ENCODE measurements at places on chromosomes 3 and 15.

DNA sequence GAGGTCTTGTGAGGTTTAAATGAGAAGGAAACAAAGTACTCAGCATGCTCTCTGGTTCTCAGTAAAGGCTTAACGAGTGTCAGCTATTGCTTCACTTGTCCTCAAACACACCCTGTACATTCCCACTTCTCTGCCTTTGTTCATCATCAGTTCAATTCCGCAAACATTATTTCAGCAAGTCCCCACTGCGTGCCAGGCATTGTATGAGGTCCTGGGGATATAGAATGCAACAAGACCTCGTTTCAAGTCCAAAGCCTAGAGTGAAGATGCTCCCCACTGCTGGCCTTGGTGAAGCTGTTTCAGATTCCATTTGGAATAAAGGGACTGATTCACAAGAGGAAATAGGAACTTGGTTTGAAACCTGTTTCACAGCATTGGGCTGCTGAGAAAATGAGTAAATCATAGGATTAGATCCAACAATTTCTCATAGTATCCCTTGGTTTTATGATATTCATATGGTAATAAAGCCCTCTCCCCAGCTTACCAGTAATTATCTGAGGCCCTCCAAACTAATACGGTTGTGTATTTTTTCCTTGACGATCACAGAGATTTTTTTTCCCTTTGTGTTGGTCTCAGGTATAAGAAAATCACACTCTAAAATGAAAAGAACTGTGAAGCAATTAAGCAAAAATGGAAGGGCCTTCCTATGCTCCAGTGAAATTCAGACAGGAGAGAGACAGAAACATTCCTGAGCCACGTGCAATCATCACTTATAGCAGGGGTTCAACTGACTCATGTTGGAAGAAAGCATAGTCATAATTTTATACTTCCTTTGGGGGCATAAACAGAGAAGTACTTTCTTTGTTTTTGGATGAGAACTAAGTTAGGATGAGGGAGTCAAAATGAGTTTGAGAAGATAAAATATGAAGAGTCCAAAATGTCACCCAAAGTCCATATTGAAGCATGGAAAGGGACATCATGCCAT lies 258.6 kb downstream of the RORA start:
- no peak for DNase-seq

DNA sequence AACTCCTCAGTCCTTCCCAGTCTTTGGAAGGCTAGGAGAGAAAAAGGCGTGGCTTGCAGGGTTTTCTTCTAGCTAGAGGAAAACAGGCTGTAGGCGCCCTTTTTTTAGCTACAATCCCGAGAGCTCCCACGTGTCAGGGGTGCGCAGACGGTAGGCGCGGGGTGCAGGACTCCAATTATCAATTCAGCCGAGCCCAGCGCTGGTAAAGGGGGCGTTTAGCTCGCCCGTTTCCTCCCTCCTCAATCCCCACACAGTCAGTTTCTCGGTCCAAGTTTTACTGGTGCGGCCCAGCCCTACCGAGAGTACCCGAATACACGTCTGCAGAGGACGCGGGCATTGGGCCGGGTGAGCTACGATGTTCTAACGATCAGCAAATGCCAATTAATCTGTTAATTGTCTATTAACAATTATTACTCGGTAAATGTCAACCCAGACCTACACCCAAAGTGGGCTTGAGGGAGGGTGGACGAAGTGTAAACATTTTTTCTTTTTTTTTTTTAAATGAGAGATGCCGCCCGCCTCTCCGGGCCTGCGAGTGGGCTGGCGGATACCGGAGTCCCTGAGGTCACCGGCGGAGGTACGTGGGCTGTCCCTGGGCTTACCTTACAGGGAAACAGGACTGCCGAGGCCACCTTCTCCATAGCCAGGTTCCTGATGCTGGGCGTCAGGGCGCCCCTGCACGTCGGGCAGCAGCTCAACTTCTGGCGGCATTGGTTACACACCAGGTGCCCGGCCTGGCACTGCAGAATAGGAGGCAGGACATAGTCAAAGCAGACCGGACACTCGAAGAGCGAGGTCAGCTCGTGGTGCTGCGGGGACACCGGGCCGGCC lies 923 bp downstream of the SIAH2 start:
- DNase-seq: peak; percentile 23

DNA sequence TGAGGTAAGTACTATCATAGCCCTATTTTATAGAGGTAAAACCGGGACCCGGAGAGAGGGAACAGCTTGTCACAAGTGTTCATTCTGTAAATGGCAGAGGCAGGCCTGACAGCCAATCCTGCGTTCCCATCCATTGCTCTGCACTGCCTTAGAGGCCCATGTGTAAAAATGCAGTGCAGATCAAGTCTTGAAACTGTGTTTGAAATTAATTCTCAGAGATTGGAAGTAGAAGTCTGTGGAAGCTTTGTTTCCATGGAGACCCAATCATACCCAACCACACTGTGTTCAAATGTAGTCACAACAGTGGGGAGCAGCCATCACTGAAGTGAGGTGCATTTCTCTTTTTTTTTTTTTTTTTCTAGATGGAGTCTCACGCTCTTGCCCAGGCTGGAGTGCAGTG lies 13.1 kb upstream of the DNASE1L3 start:
- DNase-seq: no peak

GRCh38 chr3:138492980-138493675 lies 58.7 kb downstream of the ESYT3 start:
- DNase-seq: no peak

DNA sequence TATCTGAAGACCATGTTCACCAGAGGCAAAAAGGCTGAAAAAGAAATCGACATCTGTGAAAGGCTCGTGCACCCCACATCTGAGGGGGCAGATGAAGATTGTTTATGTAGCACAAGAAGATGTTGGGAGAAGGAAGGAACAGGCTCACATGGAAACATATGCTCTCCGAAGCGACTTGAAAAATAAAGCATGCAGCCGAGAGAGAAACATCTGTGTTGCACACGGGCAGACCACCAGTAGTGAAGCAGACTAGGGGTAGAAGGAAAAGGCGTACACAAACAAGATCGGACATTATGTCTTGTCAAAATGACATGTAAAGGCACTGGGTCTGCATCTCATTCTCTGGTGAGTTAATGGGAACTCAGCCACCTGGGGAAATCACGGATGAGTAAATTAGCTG lies 356.5 kb downstream of the ZIC4 start:
- no peak for DNase-seq

DNA sequence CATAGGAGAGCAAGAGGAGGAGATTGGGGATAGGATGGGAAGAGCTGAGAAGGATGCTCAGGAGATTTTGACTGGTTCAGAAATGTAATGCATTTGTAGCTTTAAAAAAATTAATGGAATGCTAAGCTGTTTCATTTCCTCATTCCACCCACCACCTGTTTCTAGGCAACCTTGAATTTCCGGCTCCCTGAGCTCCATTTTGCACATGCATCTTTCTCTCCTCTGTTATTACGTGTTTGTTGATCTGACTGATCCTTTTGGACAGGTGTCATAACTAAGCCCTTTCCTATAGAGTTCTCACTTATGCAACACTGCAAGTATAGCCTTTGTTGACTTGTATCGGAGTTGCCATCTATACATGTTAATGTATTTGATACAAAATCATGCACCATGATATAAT lies 4.3 kb downstream of the TMPRSS7 start:
- no peak for DNase-seq

DNA sequence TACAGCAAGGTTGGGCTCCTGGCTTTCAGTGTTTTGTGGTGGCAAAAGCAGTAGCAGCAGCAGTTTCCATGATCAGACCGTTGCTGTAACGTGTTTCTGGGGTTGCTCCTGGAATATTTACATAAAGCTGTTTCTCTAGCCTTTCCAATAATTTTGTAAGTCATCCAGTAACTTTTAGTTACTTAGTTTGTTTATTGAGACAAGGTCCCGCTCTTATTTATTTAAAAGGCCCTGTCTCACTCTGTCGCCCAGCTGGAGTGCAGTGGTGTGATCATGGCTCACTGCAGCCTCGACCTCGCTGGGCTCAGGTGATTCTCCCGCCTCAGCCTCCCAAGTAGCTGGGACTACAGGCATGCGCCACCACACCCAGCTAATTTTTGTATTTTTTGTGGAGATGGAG lies 8.8 kb upstream of the MYO5A start:
- DNase-seq: no peak

DNA sequence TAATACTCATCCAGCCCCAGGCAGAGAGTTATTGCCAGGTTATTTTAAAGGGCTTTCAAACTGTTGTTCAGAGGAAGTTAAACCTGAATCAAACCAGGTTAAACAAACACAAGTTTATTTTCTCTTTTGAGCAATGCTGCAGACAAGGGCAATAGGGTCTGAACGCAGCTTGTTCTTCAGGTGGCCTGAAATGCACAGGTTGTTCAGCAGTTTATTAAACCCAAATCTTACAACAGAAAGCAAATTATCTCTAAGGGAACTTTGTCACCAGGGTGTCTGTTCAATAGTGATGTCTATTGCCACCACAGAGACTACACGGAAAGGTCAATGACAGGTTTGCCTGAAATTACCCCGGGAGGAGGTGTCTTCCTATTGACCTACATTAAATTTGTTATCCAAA lies 134.0 kb downstream of the IL5RA start:
- no peak for DNase-seq
